ENCODE measurements at places on chromosomes 1 and 21.

GRCh38 chr1:184535191-184535970 lies 148.6 kb downstream of the C1orf21 start:
- peak; percentile 91 for DNase-seq

GRCh38 chr21:42655796-42656770 lies 2.7 kb downstream of the PDE9A start:
- no peak for DNase-seq

DNA sequence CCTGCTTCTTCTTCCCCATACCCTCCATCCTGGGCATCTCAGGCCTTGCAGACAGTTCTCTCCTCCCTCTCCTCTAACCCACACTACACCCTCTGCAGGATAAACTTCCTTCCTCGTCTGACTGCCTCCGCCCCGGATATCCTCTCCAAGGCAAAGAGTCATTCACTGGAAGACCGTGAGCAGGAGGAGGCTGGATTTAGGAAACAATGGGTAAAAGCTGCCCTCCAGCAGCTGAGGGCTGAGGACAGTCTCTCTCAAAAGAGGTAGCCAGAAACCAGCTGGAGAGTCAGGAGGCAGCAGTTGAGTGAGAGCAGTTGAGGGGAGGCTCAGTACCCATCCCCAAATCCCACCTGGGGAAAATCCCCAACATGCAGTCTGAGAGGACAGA lies 1.4 kb downstream of the CSRP1 start:
- DNase-seq: peak; percentile 52

- DNase-seq: no peak
Observed at GRCh38 chr21:42376338-42376982, 10.1 kb upstream of the TFF1 start.

- DNase-seq: peak; percentile 24
Observed at GRCh38 chr21:31752352-31752751, 20.4 kb upstream of the SCAF4 start.

DNA sequence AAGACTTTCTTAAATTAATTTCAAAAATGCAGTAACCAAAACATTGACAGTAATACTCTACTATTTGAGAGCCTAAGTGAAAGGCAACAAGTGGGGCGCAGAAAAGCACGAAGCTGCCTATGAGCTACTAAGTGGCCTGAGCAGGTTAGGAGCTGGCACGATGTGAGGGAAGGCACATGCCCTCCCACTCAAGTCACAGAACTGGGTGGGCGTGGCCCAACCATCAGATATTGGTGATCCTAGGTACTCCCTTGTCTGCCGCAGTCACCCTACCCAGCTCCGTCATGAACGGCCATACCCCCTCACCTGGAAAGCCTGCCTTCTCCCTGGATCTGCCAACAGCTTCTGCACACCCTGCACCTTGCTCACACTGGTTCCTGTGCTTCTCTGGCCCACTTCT lies 40.8 kb downstream of the SSBP3 start:
- DNase-seq: no peak

GRCh38 chr1:177701654-177702353 lies 268.1 kb downstream of the SEC16B start:
- no peak for DNase-seq

GRCh38 chr1:21174654-21175323 lies 1.9 kb downstream of the EIF4G3 start:
- DNase-seq: peak; percentile 79

DNA sequence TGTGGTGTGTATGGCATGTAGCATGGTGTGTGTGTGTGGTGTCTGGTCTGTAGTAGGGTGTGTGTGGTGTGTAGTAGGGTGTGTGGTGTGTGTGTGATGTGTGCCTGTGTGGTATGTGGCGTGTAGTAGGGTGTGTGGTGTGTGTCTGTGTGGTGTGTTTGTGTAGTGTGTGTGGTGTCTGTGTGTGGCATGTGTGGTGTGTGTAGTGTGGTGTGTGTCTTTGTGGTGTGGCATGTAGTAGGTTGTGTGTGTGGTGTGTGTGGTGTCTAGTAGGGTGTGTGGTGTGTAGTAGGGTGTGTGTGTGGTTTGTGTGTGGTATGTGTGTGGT lies 85.5 kb downstream of the SYT2 start:
- peak; percentile 17 for DNase-seq

- no peak for DNase-seq
Observed at GRCh38 chr1:42979896-42980800, 21.5 kb upstream of the SLC2A1 start.

GRCh38 chr1:215321802-215322201 lies 239.3 kb downstream of the KCNK2 start:
- DNase-seq: no peak

DNA sequence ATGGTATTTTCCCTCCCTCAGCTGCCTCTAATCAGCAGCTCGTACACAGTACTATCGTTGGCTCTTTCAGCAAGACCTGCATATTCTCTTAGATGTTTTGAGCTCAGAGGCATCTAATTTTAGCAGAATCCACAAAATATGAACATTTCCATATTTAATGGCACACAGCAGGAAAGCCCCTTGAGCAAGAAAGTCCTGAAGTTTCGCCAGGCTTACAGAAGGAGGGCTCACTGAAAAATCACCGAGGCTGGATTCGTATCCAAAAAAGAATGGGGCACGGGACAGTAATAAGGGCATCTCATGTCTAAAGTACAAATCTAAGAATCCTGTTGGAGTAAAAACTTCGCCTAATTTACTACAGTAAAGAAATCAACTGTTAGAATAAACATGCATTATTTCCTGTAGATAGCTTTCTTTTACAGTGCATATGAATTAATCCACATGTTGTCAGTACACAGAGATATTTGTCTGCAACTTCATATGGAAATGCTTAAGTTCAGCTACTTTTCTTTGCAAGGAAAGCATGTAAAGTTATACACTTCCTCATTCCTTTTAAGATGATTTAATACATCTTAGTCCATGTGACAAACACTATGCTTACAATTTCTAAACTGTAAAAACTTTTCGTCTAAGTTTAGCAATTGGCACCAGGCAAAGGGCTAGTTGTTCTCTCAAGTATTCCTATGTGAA lies 1205.3 kb upstream of the ADGRL4 start:
- DNase-seq: peak; percentile 72

GRCh38 chr1:6435129-6435528 lies 10.6 kb downstream of the ESPN start:
- DNase-seq: no peak

DNA sequence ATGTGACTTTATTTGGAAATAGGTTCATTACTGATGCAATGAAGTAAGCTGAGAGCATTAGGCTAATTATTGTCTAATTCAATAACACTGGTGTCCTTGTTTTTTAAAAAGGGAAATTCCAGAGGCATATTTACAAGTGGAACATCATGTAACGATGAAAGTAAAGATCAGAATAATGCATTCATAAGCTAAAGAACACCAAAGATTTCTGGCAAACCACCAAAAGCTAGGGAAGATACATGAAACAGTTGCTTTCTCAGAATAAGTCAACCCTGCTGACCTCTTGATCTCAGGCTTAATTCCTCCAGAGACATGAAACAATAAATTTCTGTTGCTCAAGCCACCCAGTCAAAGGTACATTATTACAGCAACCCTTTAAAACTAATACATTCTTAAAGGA lies 20.3 kb upstream of the IFI16 start:
- no peak for DNase-seq

DNA sequence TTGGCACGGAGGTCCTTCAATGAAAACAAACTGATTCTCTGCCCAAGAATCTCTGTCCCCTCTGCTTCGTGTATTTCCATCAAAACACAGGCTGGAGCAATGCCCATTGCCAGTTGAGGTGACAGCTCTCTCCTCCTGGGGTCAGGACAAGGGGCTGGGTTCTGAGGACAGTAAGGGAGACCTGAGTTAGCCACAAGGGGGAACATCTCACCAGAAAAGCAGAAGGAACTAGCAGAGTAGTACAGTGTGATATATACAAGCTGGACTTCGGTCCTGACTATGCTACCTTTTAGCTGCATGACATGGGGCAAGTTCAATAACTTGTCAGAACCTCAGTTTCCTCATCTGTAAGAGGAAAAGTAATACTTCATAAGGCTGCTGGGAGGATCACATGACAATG lies 50.3 kb downstream of the SYT2 start:
- DNase-seq: no peak

- DNase-seq: peak; percentile 86
Observed at GRCh38 chr1:33228935-33229487, 27.3 kb upstream of the ZNF362 start.

GRCh38 chr1:161185282-161185682 lies 8.0 kb upstream of the B4GALT3 start:
- peak; percentile 70 for DNase-seq

DNA sequence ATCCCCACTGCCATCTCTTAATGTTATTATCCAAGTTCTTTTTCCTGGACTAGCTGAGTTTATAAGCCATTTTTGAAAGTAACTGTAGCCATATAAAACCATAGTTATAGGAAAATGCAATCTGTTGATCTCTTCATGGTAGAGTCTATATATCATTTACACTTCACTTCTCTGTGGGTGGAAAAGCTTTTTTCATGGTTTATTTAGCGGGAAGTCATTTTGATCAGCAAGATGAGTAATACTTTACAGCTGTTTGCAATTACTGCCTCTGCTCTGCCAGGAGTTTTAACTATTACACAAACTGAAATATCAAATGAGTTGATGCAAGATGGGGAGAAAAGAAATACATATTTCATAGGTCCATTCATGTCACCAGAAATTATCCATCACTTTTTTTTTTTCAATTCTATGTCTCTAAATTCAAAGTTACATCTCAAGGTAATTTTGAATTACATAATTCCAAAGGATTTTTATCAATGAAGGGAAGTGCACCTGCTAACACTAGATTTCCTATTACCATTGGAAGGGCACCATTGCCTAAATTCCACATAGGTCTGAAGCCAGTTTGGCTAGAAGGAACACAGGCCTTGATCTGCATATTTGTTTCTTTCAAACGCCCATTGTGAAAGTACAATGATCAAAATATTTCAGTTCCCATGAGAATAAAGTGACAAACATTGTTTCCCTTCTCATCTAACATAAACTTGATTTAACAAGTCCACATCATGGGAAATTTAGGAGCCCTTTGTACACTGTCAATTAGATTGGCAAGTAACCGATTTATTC lies 296.7 kb downstream of the ZNF326 start:
- DNase-seq: no peak

- peak; percentile 97 for DNase-seq
Observed at GRCh38 chr21:29145354-29145782, 14.9 kb downstream of the MAP3K7CL start.
